ENCODE measurements at places on chromosomes 6 and 20.

DNA sequence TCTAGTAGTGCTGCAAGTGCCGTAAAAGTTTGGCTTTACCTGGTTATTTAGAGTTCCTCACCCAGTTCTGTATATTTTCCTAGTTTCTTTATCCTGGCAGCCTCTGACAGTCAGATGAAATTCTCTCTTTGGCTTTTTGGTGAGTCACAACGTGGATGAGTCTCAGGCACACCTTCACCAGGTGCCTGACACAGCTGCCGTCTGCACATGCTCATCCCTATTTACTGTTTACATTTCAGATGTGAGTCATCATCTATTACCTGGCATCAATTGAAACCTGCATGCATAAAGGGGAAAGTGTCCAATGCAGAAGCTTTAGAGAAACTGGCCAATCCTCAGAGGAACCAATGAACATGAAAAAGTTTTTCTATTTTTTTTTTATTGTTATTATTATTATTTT lies 33.3 kb upstream of the ADGRF4 start:
- no peak for DNase-seq

GRCh38 chr6:39289490-39289889 lies 24.7 kb downstream of the KCNK17 start:
- DNase-seq: no peak

GRCh38 chr20:33679758-33680485 lies 5.7 kb upstream of the NECAB3 start:
- DNase-seq: no peak

GRCh38 chr6:147789430-147789947 lies 281.0 kb downstream of the SAMD5 start:
- DNase-seq: no peak

DNA sequence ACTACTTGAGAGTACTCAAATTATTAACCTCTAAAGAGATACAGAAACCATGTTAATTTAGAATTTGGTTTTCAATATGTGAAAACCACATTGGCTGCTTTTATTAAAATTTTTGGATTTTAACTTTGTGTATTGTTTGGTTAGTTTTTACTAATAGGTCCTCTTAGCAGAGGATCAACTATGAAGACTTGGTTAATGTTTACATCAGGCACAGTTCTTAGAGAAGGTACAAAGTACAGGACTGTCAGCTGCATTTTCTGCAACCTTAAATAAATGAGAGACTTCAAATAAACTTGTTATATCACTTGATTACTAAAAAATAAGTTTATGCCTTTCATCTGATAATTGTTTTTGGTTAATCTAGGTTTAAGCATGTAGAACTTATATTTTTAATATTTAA lies 89.1 kb downstream of the PHF3 start:
- DNase-seq: no peak

DNA sequence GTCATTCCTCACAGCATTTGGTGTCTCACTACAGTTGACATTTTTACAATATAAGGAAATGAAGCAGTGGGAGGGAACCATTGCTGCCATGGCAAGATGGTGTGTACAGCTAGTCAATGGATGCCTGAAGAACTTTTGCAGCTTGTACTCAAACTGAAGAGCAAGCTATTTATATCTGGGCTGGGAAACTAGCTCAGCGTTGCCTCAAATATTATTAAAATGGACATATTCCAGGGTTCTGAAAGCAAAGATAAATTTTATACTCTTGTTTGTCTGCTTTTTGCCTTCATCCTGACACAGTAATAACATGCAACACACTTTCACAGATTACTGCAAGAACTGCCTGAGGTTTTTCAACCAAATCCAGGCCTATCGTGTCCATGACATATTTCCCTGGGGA lies 156.4 kb upstream of the COL21A1 start:
- no peak for DNase-seq

GRCh38 chr6:141956046-141956761 lies 176.5 kb upstream of the GJE1 start:
- no peak for DNase-seq

- no peak for DNase-seq
These were observed 540.9 kb upstream of the MAN1A1 start for GRCh38 chr6:119890470-119890869.
